ENCODE measurements at places on chromosomes 5 and 9. TPM values are rescaled to one million over a fixed set of nuclear protein-coding genes. Genes with fewer than 3 reads are reported as not detected.

- peak; percentile 44 for DNase-seq
Measured at GRCh38 chr5:164475339-164475977, 970.0 kb downstream of the MAT2B start.

- no peak for DNase-seq
Measured at GRCh38 chr9:107600060-107600573, 110.5 kb upstream of the KLF4 start.

DNA sequence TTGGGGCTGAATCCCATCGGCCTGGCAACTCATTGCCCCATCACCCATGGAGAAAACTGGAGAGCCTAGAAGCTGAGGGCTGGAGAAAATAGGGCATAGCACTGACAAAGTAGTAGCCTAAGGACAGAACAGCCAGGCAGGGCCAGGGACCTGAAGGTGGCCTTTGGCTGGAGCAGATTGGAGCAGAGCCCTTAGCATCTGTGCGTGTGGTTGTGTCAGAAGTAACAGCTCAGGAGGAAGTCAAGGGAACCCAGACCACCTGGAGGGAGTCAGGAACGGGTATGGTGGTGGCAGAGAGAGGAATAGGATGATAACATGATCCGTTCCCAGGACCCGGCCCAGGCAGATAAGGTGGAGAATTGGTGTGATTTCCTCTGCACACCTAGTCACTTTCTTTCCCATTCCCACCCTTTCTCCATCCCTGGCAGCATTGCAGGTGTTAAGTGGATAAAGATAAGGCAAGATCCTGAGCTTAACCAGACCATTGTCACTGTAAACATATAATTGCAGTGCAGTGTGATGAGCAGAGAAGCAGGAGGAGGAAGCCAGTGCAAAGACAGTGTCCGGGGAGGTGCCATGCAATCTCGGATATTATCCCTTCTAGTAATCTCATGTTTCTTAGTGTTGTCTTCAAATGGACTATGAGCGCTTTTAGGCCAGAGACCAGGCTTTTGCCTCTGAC lies 67.0 kb downstream of the NDFIP1 start:
- DNase-seq: no peak

DNA sequence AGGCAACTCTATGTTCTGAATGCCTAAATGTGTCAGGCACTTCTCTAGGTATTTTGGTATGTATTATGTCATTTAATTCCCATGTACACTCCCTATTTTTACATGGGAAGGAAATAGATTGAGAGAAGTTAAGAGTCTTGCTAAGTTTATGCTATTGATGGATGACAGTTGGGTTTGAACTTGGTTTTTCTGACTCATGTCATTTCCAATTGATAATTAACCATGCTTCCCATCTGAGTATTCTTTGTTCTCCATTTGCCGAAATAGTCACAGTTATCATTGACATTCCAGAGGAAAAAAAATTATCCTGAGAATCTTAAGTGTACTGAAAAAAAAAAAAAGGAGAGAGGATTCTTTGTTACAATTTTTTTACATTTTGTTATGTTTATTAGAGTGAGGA lies 23.1 kb upstream of the DMRTA1 start:
- no peak for DNase-seq

- DNase-seq: no peak
Measured at GRCh38 chr5:172530878-172531703, 76.8 kb upstream of the SH3PXD2B start.

DNA sequence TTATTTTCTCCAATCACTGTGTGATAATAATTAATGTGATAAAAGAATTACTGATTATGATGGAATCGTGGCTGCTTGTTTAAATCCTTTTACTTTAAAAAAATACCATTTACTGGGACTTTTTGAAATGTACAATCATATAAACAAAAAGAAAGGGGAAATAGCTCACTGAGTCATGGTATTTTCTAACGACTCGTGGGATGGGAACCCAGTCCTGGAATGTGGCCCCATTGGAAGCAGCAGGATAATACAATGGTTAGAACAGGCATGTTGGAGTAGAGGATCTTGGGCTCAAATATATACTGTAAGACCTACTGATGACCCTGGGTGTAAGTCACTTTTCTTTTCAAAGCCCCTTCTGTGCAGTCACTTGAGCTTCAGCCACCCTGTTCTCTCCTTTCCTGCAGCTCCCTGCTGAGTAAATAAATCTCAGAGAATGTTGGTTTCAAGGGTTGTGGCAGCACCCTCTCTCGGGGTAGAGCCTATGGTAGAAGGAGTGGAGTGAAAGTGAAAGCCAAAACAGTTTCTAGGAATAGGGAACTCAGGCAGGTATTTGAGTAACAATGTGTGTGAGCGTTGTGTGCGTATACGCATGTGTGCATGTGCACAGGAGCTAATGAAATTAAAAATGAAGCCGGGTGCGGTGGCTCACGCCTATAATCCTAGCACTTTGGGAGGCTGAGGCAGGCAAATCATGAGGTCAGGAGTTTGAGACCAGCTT lies 40.8 kb upstream of the LARP1 start:
- DNase-seq: peak; percentile 28

REEP2 gene
- 29.8 TPM for total RNA-seq

TNFSF15 gene
- total RNA-seq: 0.08 TPM

ZNG1C gene
- 23.4 TPM for total RNA-seq

NR2F1-AS1 gene
- 3.0 TPM for total RNA-seq

ZFP37 gene
- total RNA-seq: 5.0 TPM
